ENCODE measurements at places on chromosomes 1 and 21.

DNA sequence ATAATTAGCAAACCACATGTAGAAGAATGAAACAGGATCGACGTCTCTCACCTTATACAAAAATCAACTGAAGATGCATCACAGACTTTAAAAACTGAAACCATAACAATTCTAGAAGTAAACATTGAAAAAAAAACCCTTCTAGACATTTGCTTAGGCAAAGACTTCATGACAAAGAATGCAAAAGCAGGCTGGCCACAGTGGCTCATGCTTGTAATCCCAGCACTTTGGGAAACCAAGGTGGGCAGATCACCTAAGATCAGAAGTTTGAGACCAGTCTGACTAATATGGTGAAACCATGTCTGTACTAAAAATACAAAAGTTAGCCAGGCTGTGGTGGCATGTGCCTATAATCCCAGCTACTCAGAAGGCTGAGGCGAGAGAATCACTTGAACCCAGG is 1351.7 kb downstream of the MRPL39 start:
- DNase-seq = no peak

- DNase-seq = peak; percentile 16
Measured at GRCh38 chr1:97050506-97050905, 328.9 kb downstream of the PTBP2 start.

GRCh38 chr1:240235521-240236288 is 144.0 kb downstream of the FMN2 start:
- DNase-seq = no peak

GRCh38 chr1:38489844-38490270 is 369.7 kb downstream of the RRAGC start:
- peak; percentile 5 for DNase-seq

DNA sequence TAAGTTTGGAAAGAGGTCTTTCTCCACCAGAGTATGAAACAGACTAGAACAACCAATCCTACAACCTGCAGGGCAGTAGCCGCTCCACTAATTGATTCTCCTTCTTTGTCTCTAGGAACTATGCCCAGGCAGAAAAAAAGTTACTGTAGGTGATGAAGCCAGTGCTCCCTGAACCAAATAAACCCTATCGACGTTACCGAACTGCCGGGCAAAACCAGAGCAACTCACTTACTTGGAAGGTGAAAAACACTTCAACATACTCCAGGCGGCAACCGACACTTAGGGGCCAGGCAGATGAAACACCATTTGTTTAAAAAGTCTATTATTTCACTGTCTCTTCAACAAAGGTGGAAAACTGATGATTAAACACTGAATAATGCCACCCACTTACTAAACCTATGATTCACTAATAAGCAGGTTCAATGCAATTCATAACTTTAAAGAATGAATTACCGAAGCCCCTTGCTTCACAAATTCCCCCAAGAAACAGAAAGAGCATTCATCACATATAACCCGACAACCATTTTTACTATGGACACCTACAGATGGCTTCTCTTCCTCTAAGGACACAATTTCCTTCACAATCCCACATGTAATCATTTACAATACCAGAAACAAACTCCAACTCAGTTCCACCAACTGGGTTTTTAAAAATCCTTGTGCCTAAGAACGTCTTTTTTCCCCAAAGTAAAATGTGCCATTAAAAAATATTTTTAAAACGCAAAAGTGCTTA is 1.6 kb downstream of the NRIP1 start:
- no peak for DNase-seq

Measured in NCI-H1436 (cell line).